ENCODE measurements at places on chromosomes 6 and 20. TPM values are rescaled to one million over a fixed set of nuclear protein-coding genes. Genes with fewer than 3 reads are reported as not detected.

Gene ERGIC3
- total RNA-seq: 487 TPM

GRCh38 chr20:58135441-58136148 lies 92.9 kb downstream of the ANKRD60 start:
- no peaks in the 10 kb centered on the region for H3K4me1 ChIP-seq
- H3K27me3 ChIP-seq: peaks cover 27% of the 10 kb centered on the region
- no peak for DNase-seq
- H3K4me3 ChIP-seq: no peak overlapping the region

- H3K4me1 ChIP-seq: no peaks in the 10 kb centered on the region
- no peak overlapping the region for H3K4me3 ChIP-seq
- no peak for DNase-seq
- no peak overlapping the region for H3K27ac ChIP-seq
- no peaks in the 10 kb centered on the region for H3K27me3 ChIP-seq
- no peaks in the 10 kb centered on the region for H3K36me3 ChIP-seq
Measured at GRCh38 chr6:78523622-78524021, 343.7 kb upstream of the IRAK1BP1 start.

GRCh38 chr6:144797881-144798589 lies 512.9 kb downstream of the UTRN start:
- peaks cover 5% of the 10 kb centered on the region for H3K36me3 ChIP-seq
- peak; percentile 67 for DNase-seq
- H3K27me3 ChIP-seq: no peaks in the 10 kb centered on the region
- no peak overlapping the region for H3K4me3 ChIP-seq
- peak overlapping the region; percentile 60 for H3K27ac ChIP-seq
- H3K4me1 ChIP-seq: peaks cover 6% of the 10 kb centered on the region

DNA sequence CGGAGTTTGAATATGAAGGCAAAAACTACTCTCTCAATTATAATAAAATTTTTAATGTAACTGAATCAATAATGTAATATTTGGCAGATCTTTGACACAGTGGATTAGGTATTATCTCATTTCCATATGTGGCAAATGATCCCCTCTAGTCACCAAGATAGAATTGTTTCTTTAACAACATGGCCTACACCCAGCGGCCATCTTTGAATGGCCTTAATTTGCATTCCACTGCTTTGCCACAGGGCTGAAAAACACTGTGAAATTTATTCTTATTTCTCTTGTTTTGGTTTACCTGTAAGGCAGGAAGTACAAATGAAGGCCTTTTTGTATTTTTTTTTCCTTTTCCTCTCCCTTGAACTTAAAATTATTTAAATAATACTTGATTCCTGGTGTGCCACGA lies 162.6 kb upstream of the SCGN start:
- H3K4me1 ChIP-seq: no peaks in the 10 kb centered on the region
- H3K36me3 ChIP-seq: no peaks in the 10 kb centered on the region
- no peaks in the 10 kb centered on the region for H3K27me3 ChIP-seq
- no peak overlapping the region for H3K4me3 ChIP-seq
- DNase-seq: no peak

- H3K4me3 ChIP-seq: no peak overlapping the region
- no peak overlapping the region for H3K27ac ChIP-seq
- no peaks in the 10 kb centered on the region for H3K27me3 ChIP-seq
- H3K36me3 ChIP-seq: no peaks in the 10 kb centered on the region
Measured at GRCh38 chr6:124536842-124537191, 425.4 kb upstream of the RNF217 start.

GRCh38 chr6:156821707-156822106 lies 44.5 kb downstream of the ARID1B start:
- H3K4me3 ChIP-seq: no peak overlapping the region
- no peaks in the 10 kb centered on the region for H3K27me3 ChIP-seq
- H3K4me1 ChIP-seq: peaks cover 2% of the 10 kb centered on the region
- peaks cover 2% of the 10 kb centered on the region for H3K36me3 ChIP-seq
- DNase-seq: no peak

DNA sequence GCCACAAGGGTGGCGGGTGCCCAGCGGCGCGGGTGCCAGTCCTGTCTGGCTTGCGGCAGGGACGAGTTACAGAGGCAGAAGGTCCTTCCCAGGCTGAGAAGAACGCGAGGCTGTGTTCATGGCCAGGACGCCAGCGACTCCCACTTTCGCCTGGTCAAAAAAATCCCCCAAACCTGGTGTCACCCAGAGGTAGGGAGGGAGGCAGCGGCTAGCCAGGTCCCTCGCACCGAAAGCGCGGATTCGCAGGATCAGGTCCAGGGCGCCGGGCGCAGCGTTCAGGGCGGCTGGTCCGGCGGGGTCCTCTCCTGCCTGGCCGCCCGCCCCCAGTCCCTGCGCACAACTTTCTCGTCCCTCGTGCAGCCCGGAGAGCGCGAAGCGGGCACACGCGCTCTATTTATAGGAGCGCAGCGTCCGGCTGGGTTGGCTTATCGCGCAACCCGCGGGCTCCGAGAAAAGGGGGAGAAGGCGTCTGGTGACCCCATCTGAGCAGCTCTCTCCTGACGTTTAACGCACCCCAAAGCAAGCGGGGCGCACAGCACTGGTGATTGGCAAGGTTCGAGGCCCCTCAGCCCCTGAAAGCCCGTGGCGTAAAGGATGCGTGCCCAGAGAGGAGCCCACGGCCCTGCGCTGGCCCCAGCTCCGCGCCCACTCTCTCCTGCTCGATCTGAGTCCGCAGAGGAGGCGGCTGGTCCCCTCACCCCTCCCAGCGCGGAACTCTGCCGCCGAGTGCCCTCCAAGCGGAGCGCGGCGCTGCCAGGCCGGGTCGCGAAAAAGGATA lies 519 bp downstream of the CBLN4 start:
- no peaks in the 10 kb centered on the region for H3K36me3 ChIP-seq
- H3K27me3 ChIP-seq: no peaks in the 10 kb centered on the region
- H3K4me1 ChIP-seq: no peaks in the 10 kb centered on the region
- no peak for DNase-seq
- H3K27ac ChIP-seq: no peak overlapping the region

Gene NKAPL
- 0.83 TPM for total RNA-seq

GRCh38 chr6:13071550-13072345 lies 256.6 kb downstream of the TBC1D7 start:
- H3K4me1 ChIP-seq: no peaks in the 10 kb centered on the region
- H3K27ac ChIP-seq: no peak overlapping the region
- no peak overlapping the region for H3K4me3 ChIP-seq
- no peaks in the 10 kb centered on the region for H3K36me3 ChIP-seq
- H3K27me3 ChIP-seq: no peaks in the 10 kb centered on the region

Gene ERVFRD-1
- total RNA-seq: not detected

DNA sequence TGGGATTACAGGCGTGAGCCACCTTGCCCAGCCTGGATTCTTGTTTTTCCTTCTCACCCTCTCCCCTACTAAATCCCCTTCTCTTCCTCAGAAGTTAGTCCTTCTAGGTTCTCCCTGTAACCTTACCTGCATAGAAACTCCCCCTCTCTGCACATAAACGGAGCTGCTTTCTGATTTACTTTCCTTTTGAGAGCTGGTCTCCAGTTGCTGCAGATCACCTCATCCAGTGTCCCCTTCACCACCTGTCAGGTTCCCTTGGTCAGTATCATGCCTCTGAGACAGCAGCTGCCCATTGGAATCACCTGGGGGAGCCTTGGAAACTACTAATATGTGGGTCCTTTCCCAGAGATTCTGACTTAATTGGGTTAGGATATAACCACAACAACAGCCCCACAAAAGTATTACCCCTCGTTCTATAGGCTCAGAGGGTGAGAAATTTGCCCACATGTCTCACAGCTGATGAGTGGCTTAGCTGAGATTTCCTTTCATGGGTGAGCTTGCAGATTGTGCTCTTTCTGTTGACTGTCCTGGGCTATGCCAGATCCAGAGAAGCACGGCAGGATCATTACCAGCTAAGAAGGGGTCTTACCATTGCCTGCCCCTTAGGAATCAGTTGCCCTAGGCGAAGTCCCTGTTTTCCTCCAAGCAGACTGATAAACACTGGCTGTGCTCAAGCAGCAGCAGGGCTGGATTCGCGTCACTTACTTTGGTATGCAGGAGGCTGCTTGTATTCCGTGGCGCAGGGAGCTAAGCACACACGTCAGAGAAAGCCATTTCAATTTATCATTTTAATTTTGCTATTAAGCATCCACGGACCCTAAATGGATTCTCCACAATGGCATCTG lies 51.3 kb downstream of the AKAP12 start:
- peak; percentile 96 for DNase-seq
- H3K4me3 ChIP-seq: no peak overlapping the region
- H3K36me3 ChIP-seq: no peaks in the 10 kb centered on the region
- peaks cover 28% of the 10 kb centered on the region for H3K4me1 ChIP-seq
- H3K27me3 ChIP-seq: no peaks in the 10 kb centered on the region
- peak overlapping the region; percentile 93 for H3K27ac ChIP-seq

- H3K4me3 ChIP-seq: no peak overlapping the region
- no peaks in the 10 kb centered on the region for H3K27me3 ChIP-seq
- DNase-seq: peak; percentile 47
- peaks cover 13% of the 10 kb centered on the region for H3K4me1 ChIP-seq
Measured at GRCh38 chr6:110951986-110952794, 6.3 kb upstream of the GTF3C6 start.

DNA sequence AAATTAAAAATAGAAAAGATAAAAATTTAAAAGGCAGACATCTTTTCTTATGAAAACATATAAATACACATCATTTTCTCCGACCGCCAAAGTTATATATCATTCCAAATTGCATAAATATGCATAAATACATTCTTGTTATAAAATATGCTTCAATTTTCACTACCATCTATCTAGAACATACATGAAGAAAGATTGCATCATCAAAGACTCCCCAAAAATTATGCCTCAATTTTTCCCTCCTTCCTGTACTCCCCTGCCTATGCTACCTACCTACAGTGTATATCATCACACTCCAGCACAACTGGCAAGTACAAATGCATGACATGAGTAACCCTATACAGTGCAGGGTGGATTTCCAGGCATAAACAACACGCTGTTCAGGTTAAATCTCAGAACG lies 49.9 kb upstream of the TENT5A start:
- no peaks in the 10 kb centered on the region for H3K4me1 ChIP-seq
- H3K27me3 ChIP-seq: no peaks in the 10 kb centered on the region
- no peaks in the 10 kb centered on the region for H3K36me3 ChIP-seq
- H3K4me3 ChIP-seq: no peak overlapping the region

GRCh38 chr6:103720393-103720792 lies 1139.3 kb downstream of the HACE1 start:
- H3K4me1 ChIP-seq: no peaks in the 10 kb centered on the region
- no peak for DNase-seq
- H3K27ac ChIP-seq: no peak overlapping the region
- H3K36me3 ChIP-seq: no peaks in the 10 kb centered on the region

DNA sequence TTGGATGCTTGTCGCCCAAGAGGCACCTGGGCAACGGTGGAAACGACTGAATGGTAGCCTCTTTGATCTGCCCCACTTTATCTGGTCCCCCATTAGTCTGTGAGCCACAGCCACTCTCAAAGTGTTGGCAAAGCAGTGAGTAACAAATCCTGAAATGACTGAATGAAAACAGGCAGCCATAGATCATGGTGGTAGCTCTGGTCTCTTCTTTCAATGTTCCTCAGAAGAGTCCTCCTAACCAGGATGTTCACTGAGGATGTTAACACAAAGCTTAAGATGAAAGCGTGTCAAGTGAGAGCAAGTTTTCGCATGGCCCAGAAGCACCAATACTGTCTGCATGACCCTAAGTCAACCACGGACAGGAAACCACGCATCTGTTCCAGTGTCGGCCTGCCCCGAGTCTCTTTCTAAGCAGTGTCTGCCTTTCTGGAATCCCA lies 107.3 kb downstream of the IRF4 start:
- peaks cover 8% of the 10 kb centered on the region for H3K36me3 ChIP-seq
- no peaks in the 10 kb centered on the region for H3K27me3 ChIP-seq
- no peak overlapping the region for H3K27ac ChIP-seq
- no peaks in the 10 kb centered on the region for H3K4me1 ChIP-seq
- H3K4me3 ChIP-seq: no peak overlapping the region
- DNase-seq: peak; percentile 4

Gene MYLK2
- 0.18 TPM for total RNA-seq

Gene ADGRF4
- not detected for total RNA-seq

Gene ARMC2
- 0.72 TPM for total RNA-seq

Gene HLA-DPA1
- total RNA-seq: not detected

- DNase-seq: peak; percentile 38
- peaks cover 20% of the 10 kb centered on the region for H3K4me1 ChIP-seq
- H3K36me3 ChIP-seq: peaks cover 18% of the 10 kb centered on the region
- H3K27ac ChIP-seq: peak overlapping the region; percentile 16
- no peaks in the 10 kb centered on the region for H3K27me3 ChIP-seq
- no peak overlapping the region for H3K4me3 ChIP-seq
Measured at GRCh38 chr6:33694401-33694931, 17.0 kb downstream of the UQCC2 start.

Gene OGFR
- 22.4 TPM for total RNA-seq

DNA sequence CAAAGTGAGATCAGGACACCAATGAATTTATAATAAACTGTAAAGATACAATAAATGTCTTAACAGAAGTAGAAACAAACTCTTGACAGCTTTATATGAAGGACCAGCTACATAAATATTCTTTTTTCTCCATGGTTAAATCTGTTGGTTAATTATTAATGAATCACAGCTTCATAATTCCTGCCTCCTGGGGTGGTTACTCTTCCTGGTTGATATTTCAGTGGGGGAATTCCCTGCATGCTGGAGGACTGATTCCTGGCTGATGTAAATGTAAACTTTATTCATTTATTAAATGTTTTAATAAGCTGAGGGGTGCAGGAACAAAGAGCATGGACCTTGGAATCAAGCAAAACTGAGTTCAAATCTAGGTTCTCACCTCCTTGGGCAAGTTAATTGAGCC lies 16.2 kb upstream of the RCAN2 start:
- no peak for DNase-seq
- H3K4me1 ChIP-seq: no peaks in the 10 kb centered on the region
- no peak overlapping the region for H3K27ac ChIP-seq
- no peak overlapping the region for H3K4me3 ChIP-seq
- no peaks in the 10 kb centered on the region for H3K27me3 ChIP-seq
- no peaks in the 10 kb centered on the region for H3K36me3 ChIP-seq

Gene DLK2
- 0.90 TPM for total RNA-seq

DNA sequence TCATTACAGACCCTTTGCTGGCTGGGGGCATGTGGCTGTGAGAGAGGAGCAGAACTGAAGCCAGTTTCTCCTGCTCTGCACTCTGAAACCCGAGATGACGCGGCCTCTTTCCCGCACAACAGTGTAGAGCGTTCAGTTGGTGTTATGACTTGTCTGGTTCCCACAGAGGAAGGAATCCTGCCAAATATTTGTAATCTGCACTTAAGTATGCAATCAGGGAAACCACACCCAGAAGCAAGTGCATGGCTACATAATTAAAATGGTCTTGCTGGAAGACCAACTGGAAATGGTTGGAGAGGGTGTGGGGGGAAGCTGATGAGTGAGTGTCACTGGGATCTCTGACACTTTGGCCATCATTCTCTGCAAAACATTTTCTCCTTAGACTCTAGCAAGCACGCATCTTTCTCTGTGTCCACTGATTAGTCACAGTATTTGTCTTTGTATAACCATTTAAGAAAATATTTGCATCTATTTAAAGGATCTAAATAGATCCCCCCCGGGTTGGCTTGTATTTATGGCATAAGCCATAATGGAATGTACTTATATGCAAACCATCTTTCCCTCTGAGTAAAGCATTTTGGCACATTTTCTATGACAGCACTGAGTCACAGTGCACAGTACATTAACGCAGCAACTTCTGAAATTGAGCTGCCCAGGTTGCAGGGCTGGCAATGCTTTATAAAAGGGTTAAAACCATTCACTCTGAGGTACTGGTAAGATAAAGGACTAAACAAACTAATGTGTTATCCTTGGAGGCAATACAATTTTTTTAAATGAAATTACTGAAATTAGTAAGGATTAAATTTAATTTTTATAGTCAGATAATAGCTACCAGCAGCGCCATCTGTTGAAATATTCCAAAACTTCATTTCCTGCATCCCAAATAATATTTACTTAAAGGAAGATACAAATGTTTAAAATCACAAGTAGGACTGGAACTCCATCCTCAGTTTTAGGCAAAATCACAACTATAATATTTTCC lies 76.7 kb downstream of the FOXC1 start:
- peak; percentile 96 for DNase-seq
- H3K36me3 ChIP-seq: no peaks in the 10 kb centered on the region
- peaks cover 14% of the 10 kb centered on the region for H3K4me1 ChIP-seq
- H3K4me3 ChIP-seq: no peak overlapping the region

All from IMR-90 (cell line).